ENCODE measurements at places on chromosomes 1 and 21.

DNA sequence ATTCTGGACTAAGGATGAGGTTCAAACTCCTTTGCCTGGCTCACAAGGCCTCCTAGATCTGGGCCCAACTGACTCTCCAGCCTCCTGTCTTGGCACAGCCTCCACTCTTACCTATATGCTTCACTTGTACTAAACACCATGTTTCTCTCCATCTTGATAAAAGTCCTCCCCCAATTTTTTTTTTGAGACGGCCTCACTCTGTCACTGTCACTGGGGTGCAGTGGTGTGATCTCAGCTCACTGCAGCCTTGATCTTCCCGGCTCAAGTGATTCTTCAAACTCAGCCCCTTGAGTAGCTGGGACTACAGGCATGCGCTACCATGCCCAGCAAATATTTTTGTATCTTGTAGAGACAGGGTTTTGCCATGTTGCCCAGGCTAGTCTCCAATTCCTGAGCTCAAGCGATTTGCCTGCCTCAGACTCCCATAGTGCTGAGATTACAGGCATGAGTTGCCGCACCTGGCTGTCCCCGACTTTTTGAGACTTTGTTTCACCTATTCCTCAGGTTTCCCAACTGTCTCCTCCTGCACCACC, 39.7 kb downstream of the CD34 start:
- no peak for DNase-seq

DNA sequence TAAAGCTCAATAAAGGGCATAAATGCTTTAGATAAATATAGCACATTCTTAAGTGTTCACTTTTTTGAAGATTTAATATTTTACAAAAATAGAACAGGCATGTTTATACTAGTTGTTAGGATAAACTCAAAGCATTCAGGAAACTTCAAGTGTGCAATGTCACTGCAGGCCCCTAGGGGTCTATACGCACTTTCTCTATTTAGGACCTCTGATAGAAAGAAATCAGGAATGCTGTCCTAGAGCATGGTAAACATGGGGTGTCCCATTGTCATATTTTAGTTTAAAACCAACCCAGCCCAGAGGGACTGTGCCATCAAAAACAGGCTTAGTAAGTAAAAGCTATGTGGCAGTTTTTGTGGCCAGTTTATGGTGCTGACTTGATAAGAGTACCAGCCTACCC, 102.2 kb downstream of the BARHL2 start:
- DNase-seq: no peak

DNA sequence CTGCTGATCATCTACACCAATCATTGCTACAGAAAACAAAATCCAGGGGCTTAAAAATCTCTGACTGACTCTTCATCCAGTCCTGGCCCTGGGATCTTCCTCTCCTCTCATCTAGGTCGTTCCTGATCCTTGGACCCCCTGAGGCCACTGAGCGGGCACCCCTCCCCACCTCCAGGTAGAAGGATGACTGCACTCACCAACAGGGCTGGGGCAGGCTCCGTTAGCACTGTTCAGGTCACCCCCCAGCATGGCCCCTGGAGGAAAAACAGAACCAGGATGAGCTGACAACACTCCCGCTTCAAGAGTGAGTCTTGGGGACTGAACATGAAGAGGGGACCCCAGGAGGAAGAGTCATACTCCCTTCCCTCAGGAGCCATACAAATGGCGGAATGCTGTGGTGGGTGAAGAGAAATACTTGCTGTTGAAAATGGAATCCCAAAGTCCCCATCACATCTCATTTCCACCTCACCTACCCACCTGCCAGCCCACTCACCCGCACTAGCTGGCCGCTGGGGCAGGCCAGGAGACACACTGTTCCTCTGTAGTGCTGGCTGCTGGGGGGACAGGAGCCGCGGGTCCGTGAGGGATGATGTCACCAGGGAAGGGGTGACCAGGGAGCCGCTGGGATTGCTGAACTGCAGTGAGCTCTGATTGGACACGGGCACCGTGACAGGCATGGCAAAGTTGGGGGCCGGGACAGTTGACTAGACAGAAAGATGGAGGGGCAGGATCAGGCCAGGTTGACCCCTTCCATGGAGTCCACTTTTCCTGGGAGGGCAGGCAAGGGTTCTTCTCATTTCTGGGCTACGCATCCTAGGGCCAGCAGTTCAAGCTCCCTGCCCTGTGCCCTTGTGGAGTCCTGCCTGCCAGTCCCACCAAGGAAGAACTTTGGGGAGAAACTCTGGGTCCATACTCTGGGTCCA, 21.2 kb downstream of the MEF2D start:
- DNase-seq: no peak

- no peak for DNase-seq
These were observed 52.5 kb upstream of the PPM1J start for GRCh38 chr1:112767646-112768045.

DNA sequence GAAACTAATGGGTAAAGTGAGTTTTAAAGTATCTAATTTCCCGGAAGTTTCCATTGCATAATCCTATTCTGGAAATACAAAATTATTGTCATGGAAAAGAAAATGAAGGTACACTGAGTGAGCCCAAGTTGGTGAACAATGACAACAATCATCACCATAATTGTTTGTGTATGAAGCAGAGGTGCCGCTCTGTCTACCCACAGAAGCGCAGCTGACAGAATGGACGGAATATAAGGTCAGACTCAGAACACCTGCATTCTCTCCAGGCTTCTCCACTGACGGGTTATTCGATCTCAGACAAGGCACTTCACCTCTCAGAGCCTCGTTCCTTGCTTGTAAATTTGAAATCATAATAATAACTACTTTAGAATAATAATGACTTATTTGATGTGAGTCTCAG, 99.1 kb upstream of the NGF start:
- no peak for DNase-seq

GRCh38 chr1:235919127-235919832, 52.6 kb upstream of the LYST start:
- no peak for DNase-seq

GRCh38 chr21:33022828-33023573, 2.7 kb upstream of the OLIG2 start:
- no peak for DNase-seq

- no peak for DNase-seq
These were observed 518.7 kb downstream of the PTPRC start for GRCh38 chr1:199157494-199157893.

GRCh38 chr1:246004301-246004700, 502.8 kb downstream of the SMYD3 start:
- DNase-seq: no peak
